Astrocyte of the hippocampus (primary cell): ENCODE measurements at places on chromosomes 12 and 14.
A peak's percentile ranks its signal among the peaks of the same experiment; 100 is the strongest.

DNA sequence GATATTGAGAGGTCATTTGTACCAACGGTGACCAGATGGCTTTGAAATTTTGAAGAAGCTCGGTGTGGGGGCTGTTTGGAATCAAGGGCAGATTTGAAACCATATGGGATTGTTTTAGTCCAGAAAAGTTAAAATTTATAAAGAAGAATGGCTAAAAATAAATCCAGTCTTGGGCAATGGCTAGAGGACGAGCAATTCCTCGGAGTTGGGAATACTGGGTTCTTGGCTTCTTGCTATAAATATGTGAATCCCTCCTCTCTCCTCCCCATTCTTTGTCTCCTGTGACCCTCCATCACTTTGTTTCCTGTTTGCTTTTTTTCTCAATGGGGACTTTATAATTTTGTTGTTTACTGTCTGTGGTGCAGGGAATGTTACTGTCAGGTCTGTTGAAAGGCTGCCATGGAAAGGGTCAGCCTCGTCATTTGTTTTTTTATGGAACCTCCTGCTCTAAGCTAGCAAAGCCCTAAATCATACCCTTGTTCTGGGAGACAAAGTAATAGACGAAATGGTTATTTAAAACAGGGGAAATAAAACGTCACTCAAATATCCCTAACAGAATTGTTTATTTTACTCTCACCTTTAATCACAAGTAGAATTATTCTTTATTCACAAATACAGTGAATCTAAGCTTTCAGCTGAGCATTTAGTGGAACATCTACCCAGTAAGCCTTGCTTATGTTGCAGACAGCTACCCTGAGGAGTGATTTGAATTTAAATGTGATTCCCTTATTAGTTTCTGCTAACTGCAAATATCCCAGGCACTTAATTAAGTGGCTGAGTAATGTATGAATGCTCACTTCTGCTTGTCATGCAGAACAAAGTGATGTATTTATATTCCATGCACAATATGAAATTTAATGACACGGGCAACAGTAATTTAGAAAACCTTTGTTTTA is 273.1 kb upstream of the NOVA1 start:
- DNase-seq: no peak

DNA sequence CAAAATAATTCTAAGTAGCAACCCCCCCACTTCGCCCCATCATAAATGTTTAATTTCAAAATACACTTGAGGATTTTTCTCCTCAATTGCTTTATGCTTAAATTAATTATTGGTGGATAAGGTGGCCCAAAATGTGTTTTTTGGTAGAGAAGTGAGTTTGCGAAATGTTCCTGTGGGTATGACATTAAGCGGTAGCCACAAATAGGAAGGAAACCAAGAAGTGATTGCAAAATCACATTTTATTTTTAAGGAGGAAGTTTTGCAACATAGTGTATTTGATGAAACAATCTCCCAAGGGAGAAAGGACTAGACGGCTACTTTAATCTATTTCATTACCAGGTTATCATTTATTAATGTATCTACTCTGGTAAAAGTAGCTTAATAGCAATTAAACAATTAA is 25.5 kb downstream of the SLC25A3 start:
- no peak for DNase-seq

DNA sequence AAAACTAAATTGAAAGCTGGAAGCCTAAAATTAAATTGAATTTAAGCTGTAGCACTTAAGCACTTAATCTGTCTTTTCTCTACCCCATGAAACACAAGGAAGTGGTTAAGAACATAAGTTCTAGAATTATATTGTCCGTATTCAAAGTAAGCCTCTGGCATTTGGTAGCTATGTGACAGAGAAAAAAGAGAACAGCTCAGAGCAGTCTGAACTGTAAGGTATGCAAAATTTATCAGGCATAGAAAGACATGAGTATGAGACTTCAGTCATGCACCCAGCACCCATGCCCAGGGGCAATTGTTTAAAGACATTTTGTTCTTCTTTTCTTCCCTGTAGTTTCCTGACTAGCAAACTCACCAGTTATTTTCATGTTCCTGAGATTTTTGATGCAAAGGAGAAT is 116.7 kb downstream of the KCNMB4 start:
- DNase-seq: no peak

DNA sequence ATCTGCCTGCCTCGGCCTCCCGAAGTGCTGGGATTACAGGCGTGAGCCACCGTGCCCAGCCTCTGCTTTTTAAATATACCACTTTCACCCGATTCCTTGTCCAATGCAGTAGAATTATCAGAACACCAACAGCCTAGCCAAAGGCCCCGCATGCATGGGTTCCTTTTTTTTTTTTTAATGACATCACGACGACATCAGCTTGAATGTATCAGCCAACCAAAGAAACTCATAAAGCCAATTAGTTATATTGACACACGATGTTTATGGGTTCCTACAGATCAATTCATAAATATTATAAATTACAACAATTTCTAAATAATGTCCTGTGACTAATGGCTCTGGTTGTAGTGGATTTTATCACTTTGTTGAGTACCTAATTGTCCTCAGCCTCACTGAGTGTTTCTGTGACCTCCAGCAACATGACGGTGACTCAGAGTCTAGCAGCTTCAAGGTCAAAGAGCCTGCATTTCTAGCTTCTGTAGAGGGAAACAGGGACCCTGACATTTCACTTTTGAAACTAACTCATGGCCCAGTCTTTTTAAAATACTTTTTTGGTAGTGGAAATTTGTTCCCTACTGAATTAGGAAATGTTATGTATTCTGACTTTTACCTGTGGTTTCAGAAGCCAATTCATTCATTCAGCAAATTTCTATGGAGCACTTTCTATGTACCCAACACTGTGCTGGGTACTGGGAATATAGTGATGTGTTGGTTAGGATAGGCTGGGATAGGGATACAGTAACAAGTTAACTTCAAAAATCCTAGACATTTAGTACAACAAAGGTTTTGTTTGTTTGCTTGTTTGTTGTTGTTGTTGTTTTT is 144.1 kb downstream of the SUDS3 start:
- DNase-seq: no peak

- DNase-seq: no peak
Observed at GRCh38 chr14:99333841-99334635, 62.0 kb upstream of the BCL11B start.

DNA sequence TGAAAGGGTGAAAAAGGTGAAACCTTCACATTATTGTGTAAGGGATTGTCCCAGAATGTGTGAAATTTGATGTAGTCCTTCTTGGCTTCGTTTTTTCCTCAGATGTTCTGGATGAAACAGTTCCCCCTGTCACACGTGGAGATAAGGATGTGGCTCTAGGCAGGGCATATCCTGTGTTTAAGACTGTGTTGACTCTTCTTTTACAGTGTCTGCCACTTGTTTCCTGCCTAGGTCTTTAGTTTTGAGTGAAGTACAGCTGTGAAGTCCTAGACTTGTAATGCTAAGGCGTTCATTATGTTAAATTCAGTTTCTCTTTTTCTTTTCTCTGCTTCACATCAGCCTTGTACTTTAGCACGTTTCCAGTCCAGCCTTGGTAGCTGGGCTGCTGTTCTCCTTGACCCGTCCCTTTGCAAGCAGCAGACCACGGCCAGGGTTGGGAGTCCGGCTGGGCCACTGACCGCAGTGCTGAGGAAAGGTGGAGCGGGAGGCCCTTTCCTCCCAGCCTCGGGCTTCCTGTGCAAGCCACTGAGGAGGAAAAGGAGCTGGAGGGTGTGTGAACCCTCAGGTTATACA is 59.1 kb downstream of the RASSF3 start:
- no peak for DNase-seq

GRCh38 chr14:54109521-54110120 is 153.0 kb upstream of the BMP4 start:
- DNase-seq: no peak

DNA sequence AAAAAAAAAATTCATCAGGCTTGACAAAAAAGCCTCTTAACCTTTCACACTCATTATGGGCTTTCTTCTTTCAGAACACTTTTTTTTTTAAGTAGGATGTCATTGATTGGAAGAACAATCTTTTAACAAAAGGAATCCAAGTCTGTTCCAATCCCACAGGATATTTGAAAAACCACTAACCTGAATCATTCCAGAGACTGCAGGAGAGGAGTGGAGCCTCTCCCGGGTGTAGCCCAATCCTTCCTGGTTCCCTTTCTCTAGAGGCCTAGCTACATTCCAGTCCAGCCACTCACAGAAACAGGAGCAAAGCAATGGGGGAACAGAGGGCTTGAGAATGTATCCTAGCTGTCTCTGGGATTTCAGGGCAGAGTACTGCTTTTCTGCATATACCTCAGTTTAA is 4.3 kb downstream of the MFAP5 start:
- peak; percentile 92 for DNase-seq

GRCh38 chr12:49377386-49377785 is 10.1 kb downstream of the SPATS2 start:
- no peak for DNase-seq

- no peak for DNase-seq
Observed at GRCh38 chr14:101191101-101191720, 287.7 kb upstream of the RTL1 start.

GRCh38 chr12:127594351-127594970 is 672.5 kb upstream of the TMEM132C start:
- no peak for DNase-seq

GRCh38 chr14:55901291-55901690 is 216.9 kb upstream of the PELI2 start:
- DNase-seq: peak; percentile 63

DNA sequence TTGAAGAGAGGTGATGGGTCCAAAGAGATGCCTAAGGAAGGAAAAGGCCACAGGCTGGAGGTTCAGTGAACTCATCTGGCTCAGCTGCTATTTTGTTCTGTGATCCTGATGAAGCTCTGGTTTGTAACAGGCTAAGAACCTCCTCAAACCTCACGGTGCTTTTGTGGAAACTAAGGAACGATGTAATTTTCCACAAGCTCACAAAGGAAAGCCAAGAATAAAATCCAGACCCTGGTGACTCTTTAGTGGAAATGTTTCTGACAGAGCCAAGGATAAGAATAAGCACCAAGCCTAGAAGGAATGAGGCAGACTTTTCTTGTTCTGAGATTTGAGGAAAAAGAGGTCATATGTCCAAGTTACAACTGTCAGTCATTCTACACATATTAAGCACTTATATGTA is 93.6 kb downstream of the SLC24A4 start:
- DNase-seq: no peak

GRCh38 chr12:85630851-85631250 is 205.4 kb downstream of the RASSF9 start:
- no peak for DNase-seq

DNA sequence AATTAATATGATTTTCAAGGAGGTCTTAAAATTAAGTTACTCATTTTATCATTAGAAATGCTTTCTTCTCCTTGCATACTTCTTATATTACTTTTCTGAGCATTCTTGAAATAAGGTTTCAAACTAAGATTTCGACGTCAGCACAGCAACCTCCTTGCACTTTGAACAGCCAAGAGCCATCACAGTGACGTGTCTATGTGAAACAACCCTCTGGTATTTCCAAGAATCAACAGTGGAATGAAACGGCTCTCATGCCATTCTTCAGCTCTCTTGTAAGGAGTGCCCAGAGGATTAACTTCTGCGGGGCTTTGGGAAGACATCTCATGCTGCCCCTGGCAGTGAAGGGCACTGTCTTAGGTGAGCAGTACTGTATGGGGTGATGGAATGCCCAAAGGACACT is 109.2 kb downstream of the EFCAB11 start:
- peak; percentile 79 for DNase-seq

DNA sequence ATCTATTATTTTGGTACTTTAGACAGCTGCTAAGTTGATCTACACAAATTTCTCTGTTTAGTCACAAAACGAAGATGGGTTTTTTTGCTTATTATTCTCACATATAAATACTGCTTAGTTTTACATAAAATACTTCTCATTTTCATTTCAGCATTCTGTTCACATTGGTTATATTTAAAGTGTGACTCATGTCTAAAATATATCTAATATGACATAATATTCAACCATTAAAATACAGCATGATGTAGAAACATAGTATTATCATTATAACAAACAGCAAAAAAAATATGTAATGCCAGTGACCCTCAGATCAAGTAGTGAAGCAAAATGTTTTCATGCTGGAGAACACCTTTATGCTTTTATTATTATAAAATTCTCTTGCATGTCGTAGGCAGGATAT is 63.7 kb downstream of the SH2B3 start:
- no peak for DNase-seq

- no peak for DNase-seq
Observed at GRCh38 chr12:17829813-17830212, 260.2 kb downstream of the RERGL start.

- DNase-seq: peak; percentile 63
Observed at GRCh38 chr14:54976316-54976715, 50.6 kb downstream of the WDHD1 start.

GRCh38 chr12:91332302-91332701 is 149.7 kb upstream of the DCN start:
- DNase-seq: no peak

DNA sequence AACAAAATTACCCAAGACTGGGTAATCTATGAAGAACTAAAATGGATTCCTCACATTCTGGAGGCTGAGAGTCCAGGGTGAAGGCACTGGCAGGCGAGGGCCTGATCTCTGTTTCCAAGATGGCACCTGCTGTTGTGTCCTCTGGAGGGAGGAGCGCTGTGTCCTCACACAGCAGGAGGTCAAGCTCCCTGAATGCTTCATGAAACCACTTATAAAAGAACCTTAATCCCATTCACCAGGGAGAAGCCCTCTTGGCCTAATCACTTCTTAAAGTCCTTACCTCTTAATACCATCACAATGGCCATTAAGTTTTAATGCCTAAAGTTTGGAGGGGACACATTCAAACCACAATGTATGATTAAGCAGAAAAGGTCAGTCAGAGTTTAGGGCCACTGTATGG is 172.4 kb downstream of the EMP1 start:
- DNase-seq: no peak

DNA sequence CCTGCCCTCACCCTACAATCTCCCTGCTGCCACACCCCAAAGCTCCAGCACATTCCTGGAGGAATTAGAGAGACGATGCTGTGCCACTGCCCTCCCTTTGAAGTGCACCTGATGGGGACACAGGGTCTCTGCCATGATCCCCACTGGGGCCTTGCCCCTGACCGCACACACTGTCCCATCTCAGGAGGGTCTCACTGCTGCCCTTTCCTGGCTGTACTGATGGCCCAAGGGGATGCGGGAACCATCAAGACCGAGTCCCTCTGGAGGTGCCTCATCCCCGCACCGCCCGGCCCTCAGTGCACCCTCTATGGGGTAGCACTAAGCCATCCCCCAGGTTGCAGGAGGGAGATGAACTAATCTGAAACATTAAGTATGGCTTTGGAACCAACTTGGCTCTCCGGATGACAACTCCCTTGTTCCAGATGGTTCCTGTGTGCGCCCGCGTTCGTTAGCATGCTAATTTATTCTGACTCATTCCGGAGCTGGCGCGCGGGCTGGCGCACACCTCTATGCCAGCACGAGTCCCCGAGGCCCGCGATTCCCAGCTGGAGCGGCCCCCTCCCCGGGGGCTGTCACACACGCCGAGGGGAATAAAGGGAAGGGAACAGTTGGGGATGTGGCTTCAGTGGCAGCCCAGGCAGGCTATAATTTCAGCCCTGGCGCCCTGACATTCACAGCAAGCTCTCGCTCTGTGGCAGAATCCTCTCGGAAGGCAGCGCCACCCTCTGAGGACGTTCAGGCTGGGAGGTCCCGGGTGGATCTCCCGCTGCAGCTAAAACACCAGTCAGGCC is 34.2 kb upstream of the C14orf180 start:
- DNase-seq: peak; percentile 60
